Uterus (tissue), 4 donors: ENCODE measurements at places on chromosomes 11 and 22.

DNA sequence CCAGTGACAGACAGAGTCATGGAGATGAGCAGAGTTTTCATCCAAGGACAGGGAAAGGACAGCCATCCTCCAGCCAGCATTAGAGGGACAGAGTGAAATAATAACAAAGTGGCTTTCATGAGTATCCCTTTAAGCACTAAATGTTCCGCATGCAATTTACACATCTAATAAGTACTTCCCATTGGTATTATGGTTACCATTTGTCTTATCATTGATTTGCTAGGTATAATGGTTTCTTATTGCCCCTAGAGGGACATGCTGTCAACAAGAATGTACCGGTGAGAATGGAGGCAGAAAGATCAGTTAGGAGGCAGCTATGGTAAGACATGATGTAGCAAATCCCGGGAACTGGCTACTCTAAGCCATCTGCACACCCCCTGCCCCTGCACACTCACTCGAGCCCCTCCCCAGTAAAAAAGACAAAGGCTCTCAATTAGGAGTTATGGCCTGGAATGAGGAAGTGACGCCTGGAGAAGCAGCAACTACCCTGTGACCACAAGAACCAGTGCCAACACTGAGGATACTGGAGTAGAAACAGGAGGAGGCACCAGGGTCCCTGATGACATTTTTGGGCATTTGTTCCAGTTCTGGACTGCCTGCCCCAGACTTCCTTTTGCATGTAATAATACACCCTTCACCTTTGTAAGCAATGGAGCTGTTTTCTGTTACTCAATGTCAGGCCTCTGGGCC lies 30.2 kb upstream of the HMGXB4 start:
- no peaks in the 10 kb centered on the region for H3K36me3 ChIP-seq
- no peaks in the 10 kb centered on the region for H3K27me3 ChIP-seq
- no peak overlapping the region for H3K4me3 ChIP-seq
- no peaks in the 10 kb centered on the region for H3K4me1 ChIP-seq

- H3K27me3 ChIP-seq, result no peaks in the 10 kb centered on the region
- no peaks in the 10 kb centered on the region for H3K36me3 ChIP-seq
- DNase-seq, result no peak
- H3K4me1 ChIP-seq, result no peaks in the 10 kb centered on the region
- no peak overlapping the region for H3K27ac ChIP-seq
These were observed 91.4 kb downstream of the JRKL start for GRCh38 chr11:96481204-96481603.

- no peak for DNase-seq
- no peaks in the 10 kb centered on the region for H3K36me3 ChIP-seq
- no peaks in the 10 kb centered on the region for H3K27me3 ChIP-seq
- no peak overlapping the region for H3K4me3 ChIP-seq
These were observed 11.0 kb downstream of the RASD2 start for GRCh38 chr22:35551549-35552177.

DNA sequence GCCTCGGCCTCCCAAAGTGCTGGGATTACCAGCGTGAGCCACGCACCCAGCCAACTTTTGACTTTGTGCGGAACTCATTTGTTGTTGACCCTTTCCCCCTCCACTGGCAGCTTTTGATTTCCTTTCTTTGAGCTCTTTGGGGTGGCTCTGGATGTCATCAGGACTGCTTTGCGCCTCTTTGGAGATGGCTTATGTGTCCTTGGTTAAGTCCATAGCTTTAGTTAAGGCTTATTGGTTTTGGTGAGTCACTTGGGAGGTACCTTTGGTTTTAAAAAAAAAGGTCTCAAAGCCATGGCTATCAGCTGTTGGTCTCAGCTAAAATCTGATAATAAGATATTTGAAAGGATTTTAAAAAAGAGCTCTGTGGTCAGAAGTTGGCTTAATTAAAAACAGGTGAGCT lies 5.1 kb upstream of the ARSA start:
- no peak overlapping the region for H3K4me3 ChIP-seq
- no peaks in the 10 kb centered on the region for H3K36me3 ChIP-seq
- DNase-seq, result peak; percentile 0
- peaks cover 3% of the 10 kb centered on the region for H3K4me1 ChIP-seq

GRCh38 chr11:120801801-120802689 lies 221.9 kb upstream of the TBCEL start:
- peak; percentile 53 for DNase-seq
- H3K36me3 ChIP-seq, result no peaks in the 10 kb centered on the region
- H3K27me3 ChIP-seq, result no peaks in the 10 kb centered on the region
- H3K4me3 ChIP-seq, result no peak overlapping the region
- no peak overlapping the region for H3K27ac ChIP-seq

GRCh38 chr11:123628936-123629683 lies 25.3 kb downstream of the SCN3B start:
- H3K4me3 ChIP-seq, result no peak overlapping the region
- H3K27ac ChIP-seq, result peak overlapping the region; percentile 61
- H3K27me3 ChIP-seq, result no peaks in the 10 kb centered on the region
- no peaks in the 10 kb centered on the region for H3K36me3 ChIP-seq

GRCh38 chr22:23888615-23889401 lies 5.4 kb upstream of the MIF start:
- DNase-seq, result no peak
- H3K4me1 ChIP-seq, result no peaks in the 10 kb centered on the region
- H3K27me3 ChIP-seq, result no peaks in the 10 kb centered on the region
- peak overlapping the region; percentile 58 for H3K27ac ChIP-seq
- no peaks in the 10 kb centered on the region for H3K36me3 ChIP-seq

DNA sequence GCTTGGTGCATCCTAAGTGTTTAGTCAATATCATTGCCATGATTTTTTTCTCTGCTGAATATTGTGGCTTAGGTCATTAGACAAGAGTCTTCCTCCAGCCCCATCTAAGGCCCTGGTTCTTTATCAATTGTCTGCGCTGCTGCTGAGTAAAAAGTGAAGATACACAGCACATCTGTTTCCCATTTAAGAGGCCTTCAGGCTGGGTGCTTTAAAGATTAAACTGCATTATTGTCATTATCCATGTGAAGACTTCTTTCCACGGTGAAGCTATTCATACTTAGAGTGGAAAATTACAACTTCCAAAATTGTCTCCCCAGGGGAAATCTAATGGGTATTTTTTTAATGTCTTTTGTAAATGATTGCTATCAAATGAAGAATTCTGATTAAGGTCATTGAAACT lies 719.8 kb upstream of the LRRC4C start:
- H3K4me1 ChIP-seq, result no peaks in the 10 kb centered on the region
- no peak overlapping the region for H3K27ac ChIP-seq
- no peaks in the 10 kb centered on the region for H3K27me3 ChIP-seq
- H3K4me3 ChIP-seq, result no peak overlapping the region
- no peaks in the 10 kb centered on the region for H3K36me3 ChIP-seq

GRCh38 chr11:80593648-80594374 lies 1153.0 kb upstream of the TENM4 start:
- no peaks in the 10 kb centered on the region for H3K36me3 ChIP-seq
- H3K4me1 ChIP-seq, result no peaks in the 10 kb centered on the region
- no peaks in the 10 kb centered on the region for H3K27me3 ChIP-seq
- no peak overlapping the region for H3K4me3 ChIP-seq
- no peak overlapping the region for H3K27ac ChIP-seq

DNA sequence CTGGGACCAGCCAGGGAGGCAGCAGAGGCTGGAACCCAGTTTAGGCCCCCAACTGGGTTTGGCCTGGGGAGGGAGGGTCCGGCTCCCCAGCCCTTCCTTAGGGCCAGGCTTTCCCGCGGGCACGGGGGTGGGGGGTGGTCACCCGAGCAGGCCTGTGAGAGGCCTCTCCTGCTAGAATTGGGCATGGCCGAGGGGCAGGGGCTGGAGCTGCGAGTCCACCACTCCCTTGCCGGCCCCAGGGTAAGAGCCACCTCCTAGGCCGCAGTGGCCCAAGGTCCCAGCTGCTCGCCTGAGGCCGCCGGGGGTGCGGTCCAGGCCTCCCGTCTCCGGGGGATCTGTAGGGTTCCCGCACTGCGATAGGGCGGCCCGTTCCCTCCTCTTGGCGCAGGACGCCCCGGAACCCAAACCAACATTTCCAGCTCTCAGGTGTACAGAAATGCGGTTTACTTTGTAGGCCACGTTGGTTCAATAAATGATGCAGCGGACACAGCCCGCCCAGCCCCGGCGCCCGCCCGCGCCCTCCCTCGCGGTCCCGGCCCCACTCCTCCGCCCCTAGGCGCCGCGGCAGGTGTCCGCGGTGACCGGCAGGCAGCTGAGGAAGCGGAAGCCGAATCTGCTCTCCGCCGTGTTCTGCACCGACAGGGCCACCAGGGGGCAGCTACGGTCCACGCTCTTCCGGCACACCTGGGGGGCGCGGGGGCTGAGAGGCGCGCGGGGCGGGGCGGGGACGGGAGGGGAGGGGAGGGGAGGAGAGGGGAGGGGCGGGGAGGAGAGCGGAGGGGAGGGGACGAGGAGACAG lies 5.9 kb downstream of the LMNTD2 start:
- H3K36me3 ChIP-seq, result no peaks in the 10 kb centered on the region
- no peak overlapping the region for H3K4me3 ChIP-seq
- H3K27ac ChIP-seq, result no peak overlapping the region
- no peak for DNase-seq
- no peaks in the 10 kb centered on the region for H3K4me1 ChIP-seq
- peaks cover 29% of the 10 kb centered on the region for H3K27me3 ChIP-seq

- no peaks in the 10 kb centered on the region for H3K4me1 ChIP-seq
- no peak for DNase-seq
- H3K27me3 ChIP-seq, result no peaks in the 10 kb centered on the region
- no peak overlapping the region for H3K4me3 ChIP-seq
- no peaks in the 10 kb centered on the region for H3K36me3 ChIP-seq
These were observed 14.9 kb upstream of the ME3 start for GRCh38 chr11:86687185-86687778.

DNA sequence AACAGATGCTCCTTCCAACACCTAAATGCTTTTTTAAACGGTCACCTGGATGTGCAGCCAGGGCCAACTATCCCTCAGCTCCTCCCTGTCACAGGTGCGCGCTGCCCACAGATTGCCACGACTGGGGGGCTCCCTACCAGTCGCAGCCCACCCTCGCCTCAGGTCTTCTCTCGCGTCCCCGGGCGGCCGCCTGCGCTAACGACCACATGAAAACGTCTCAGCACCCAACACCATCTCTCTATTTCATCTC lies 469 bp downstream of the ZBED5 start:
- H3K36me3 ChIP-seq, result no peaks in the 10 kb centered on the region
- H3K4me3 ChIP-seq, result peak overlapping the region; percentile 94
- no peaks in the 10 kb centered on the region for H3K27me3 ChIP-seq
- peak overlapping the region; percentile 99 for H3K27ac ChIP-seq

- H3K4me3 ChIP-seq, result no peak overlapping the region
- no peaks in the 10 kb centered on the region for H3K36me3 ChIP-seq
- no peak for DNase-seq
- H3K27ac ChIP-seq, result no peak overlapping the region
- H3K27me3 ChIP-seq, result no peaks in the 10 kb centered on the region
These were observed 251.6 kb downstream of the ETS1 start for GRCh38 chr11:128335729-128336128.

DNA sequence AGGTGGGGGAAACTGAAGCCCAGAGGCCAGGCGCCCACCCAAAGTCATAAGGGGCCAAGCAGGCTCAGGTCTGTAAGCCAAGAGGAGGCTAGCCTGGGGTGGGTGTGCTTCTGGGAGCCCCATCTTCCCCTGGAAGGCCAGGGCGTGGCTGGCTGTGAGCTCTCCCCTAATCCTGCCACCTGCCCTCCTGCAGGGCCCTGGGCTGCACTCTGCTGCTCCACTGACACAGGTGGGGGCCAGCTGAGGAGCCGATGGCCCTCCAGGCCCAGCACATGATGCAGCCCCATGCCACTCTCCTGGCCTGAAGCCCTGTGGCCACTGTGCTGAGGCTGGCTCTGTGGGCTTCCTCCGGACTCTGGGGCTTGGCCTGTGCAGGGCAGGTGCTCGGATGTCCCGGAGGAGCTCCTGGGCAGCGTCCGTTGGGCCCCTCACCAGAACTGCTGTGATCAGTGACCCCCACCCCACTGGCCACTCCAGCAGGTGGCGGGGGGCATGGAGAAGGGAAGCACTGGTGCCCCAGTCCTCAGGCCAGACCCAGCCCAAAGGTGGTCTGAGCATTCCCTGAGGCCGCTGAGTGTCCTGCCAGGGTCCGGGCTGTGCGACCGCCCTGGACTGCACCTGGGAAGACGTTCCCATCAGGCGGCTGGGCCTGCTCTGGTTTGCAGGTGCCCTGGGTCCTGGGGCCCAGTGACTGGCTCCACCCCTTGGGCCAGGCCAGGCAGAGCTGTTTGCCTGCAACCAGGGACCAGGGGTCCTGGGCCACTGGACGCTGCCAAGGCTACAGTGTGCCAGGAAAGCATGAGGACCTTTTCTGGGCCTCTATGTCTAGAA lies 8.5 kb downstream of the PIM3 start:
- H3K27ac ChIP-seq, result peak overlapping the region; percentile 93
- H3K36me3 ChIP-seq, result no peaks in the 10 kb centered on the region
- DNase-seq, result peak; percentile 28
- no peak overlapping the region for H3K4me3 ChIP-seq
- peaks cover 10% of the 10 kb centered on the region for H3K4me1 ChIP-seq
- H3K27me3 ChIP-seq, result no peaks in the 10 kb centered on the region

- no peak overlapping the region for H3K27ac ChIP-seq
- no peaks in the 10 kb centered on the region for H3K4me1 ChIP-seq
- no peak for DNase-seq
- no peaks in the 10 kb centered on the region for H3K27me3 ChIP-seq
- H3K36me3 ChIP-seq, result no peaks in the 10 kb centered on the region
- H3K4me3 ChIP-seq, result no peak overlapping the region
These were observed 3.5 kb downstream of the CNTF start for GRCh38 chr11:58625826-58626460.

GRCh38 chr22:39661842-39662685 lies 91.5 kb downstream of the CACNA1I start:
- peaks cover 37% of the 10 kb centered on the region for H3K27me3 ChIP-seq
- H3K36me3 ChIP-seq, result no peaks in the 10 kb centered on the region
- DNase-seq, result no peak
- no peak overlapping the region for H3K4me3 ChIP-seq
- no peaks in the 10 kb centered on the region for H3K4me1 ChIP-seq
